ENCODE measurements at places on chromosomes 7 and 10.

DNA sequence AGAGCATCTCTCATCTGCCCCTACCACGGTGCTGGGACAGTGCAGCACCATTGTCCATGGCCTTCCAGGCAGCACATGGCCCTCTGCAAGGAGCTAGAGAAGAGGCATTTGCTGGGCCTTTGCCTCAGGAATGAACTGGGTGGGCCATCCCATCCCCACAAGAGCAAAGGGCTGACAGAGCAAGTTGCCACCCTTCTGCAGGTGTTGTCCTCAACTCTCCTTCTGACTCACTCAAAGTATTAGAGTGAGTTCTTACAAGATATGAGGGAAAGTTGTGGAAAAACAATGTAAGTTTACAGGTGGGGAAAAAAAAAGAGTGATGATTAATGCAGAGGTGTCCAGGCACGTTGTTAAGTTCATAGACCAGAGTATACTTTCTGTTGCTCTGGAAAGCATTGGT lies 261.2 kb downstream of the SKIDA1 start:
- DNase-seq, result no peak

DNA sequence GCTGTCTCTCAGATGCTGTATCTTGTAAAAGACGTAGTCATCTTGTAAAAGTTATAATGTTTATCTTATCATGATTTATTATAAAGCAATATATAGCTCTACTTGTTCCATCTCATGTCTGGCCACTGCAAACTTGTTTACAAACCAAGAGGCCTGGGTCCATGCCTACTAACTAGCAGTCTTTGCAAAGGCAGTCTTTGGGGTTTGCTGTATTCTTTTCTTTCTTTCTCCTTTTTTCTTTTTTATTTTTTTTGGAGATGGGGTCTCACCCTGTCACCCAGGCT lies 272.6 kb downstream of the GATA3 start:
- DNase-seq, result no peak

DNA sequence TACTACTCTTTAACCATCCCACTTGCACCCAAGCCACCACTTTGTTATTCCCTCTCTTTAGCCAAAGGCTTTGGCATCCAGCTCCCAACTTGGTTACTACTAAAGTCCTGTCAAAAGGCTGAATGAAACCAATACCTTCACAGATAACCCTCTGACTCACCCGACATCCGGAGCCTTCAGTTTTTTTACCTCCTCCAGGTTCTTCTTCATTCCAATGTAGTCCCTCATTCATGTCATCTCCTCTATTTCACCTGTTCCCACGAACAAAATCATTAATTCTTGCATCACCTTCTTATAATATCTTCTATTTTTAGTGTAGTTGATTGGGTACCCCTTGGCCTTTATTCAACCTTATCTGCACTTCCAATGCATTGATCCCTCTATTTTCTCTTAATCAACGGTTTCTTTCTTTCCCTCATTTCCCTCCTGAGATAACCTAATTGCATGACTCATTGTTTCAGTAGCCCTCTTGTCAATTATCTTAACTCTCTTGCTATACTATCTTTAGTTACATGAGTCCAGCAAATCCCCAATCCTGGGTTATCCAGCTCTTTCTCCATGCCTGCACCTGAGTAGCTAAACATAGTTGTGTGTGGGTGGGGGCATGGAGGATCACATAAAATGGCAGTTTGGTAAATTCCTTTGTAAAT lies 87.2 kb upstream of the COL1A2 start:
- no peak for DNase-seq

GRCh38 chr10:126691456-126691855 lies 21.0 kb upstream of the C10orf90 start:
- DNase-seq, result no peak

DNA sequence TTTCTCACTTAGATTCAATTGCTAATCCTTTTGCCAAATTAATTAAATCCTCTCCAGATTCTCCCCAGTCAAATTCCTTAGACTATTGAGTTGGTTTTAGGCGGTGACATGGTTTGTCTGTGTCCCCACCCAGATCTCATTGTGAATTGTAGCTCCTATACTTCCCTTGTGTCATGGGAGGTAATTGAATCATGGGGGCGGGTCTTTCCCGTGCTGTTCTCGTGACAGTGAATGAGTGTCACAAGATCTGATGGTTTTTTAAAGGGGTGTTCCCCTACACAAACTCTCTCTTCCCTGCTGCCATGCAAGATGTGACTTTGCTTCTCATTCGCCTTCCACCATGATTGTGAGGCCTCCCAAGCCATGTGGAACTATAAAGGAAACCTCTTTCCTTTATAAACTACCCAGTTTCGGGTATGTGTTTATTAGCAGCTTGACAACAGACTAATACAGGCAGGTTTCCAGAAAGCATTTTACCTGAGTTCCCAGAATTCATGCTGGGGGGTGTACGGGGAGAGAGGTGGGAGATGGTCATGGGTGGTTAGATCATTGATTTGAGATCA lies 44.7 kb upstream of the GARS1 start:
- no peak for DNase-seq
